ENCODE measurements at places on chromosomes 6 and 20. TPM values are rescaled to one million over a fixed set of nuclear protein-coding genes. Genes with fewer than 3 reads are reported as not detected.

Gene OPN5
- not detected for total RNA-seq

DNA sequence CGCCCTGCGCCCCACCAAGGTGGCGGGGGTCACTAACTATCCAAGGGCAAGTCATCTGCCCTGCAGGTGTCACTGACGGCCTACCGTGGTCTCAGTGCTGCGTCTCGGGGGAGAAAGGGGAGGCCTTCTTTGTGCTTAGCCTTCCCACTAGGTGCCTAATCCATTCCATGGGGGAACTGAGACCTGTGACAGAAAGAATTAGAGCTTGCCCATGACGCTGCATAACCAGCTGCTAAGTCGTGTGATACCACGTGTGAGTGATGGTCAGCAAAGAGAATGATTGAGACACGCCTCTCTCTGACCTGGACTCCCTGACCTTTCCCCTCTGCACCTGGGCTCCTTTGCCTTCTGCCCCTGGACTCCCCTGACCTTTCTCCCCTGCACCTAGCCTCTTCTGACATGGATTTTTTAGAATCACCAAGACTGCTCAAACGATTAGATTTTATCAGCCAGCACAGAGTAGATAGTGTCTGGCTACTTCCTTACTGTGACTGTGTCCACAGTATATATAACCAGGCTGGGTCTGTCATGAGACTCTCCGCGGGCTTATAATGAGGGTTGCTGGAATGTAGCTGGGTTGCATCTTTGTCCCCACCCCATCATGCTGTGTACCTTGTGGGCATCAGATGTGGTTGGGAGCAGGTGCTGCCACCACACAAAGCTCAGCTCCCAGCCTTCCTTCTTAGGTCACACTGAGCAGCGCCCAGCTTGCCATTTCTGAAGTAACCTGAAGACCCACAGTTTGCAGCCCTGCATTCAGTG is 140.6 kb downstream of the TMEM242 start:
- peaks cover 3% of the 10 kb centered on the region for H3K4me1 ChIP-seq
- H3K4me3 ChIP-seq, result no peak overlapping the region
- DNase-seq, result no peak
- H3K27ac ChIP-seq, result no peak overlapping the region
- H3K27me3 ChIP-seq, result no peaks in the 10 kb centered on the region

GRCh38 chr20:33840160-33840559 is 29.0 kb downstream of the CHMP4B start:
- peak overlapping the region; percentile 3 for H3K4me3 ChIP-seq
- no peak overlapping the region for H3K27ac ChIP-seq
- peaks cover 98% of the 10 kb centered on the region for H3K4me1 ChIP-seq
- DNase-seq, result no peak
- no peaks in the 10 kb centered on the region for H3K27me3 ChIP-seq

GRCh38 chr6:159134701-159135364 is 34.4 kb upstream of the FNDC1 start:
- H3K4me1 ChIP-seq, result peaks cover 20% of the 10 kb centered on the region
- peak; percentile 63 for DNase-seq
- H3K27ac ChIP-seq, result peak overlapping the region; percentile 80
- H3K4me3 ChIP-seq, result peak overlapping the region; percentile 61

GRCh38 chr6:109097661-109098060 is 2.4 kb downstream of the CEP57L1 start:
- H3K4me1 ChIP-seq, result peaks cover 28% of the 10 kb centered on the region
- no peak overlapping the region for H3K4me3 ChIP-seq
- no peak for DNase-seq
- no peaks in the 10 kb centered on the region for H3K27me3 ChIP-seq

DNA sequence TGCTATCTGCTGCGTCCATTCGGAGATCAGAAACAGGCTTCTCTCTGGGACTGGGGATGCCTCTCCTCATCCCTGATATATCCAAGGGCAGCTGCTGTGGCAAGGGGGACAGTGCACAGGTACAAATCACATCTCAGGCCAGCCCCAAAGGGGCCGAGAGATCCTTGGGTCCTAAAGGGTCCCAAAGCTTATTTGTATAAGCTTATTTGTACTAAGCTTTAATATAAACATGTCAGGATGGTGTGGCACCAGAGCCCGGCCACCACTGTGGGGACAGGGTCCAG is 45.3 kb downstream of the FGD2 start:
- DNase-seq, result peak; percentile 31
- no peaks in the 10 kb centered on the region for H3K36me3 ChIP-seq
- peaks cover 64% of the 10 kb centered on the region for H3K4me1 ChIP-seq
- peaks cover 1% of the 10 kb centered on the region for H3K27me3 ChIP-seq

GRCh38 chr20:25007491-25008305 is 15.1 kb upstream of the APMAP start:
- peaks cover 93% of the 10 kb centered on the region for H3K36me3 ChIP-seq
- no peak for DNase-seq
- H3K27me3 ChIP-seq, result no peaks in the 10 kb centered on the region
- no peaks in the 10 kb centered on the region for H3K4me1 ChIP-seq
- H3K27ac ChIP-seq, result no peak overlapping the region
- no peak overlapping the region for H3K4me3 ChIP-seq

DNA sequence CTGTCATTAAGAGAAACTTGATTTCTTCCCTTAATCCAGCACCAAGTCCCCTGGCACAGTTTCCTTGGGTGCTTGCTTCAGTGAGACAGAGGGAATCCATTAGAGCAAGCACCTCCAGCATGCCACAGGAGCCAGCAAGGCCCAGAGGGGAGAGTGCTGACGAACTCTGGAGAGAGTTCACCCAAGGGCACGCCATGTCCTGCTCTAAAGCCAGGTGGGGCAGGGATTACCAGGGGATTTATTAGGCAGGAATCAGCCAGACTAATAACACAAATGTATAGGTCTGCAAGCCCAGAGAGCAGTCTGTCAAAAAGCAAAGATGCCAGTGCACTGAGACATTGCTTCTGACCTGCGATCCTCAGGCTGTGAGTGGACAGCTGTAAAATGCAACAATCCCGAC is 155.4 kb upstream of the SYNDIG1 start:
- DNase-seq, result no peak
- H3K27ac ChIP-seq, result no peak overlapping the region
- peaks cover 6% of the 10 kb centered on the region for H3K27me3 ChIP-seq
- H3K36me3 ChIP-seq, result no peaks in the 10 kb centered on the region

Measured in activated B cell treated with CpG ODN at 0.5 μM for 24 hours (primary cell).